ENCODE measurements at places on chromosomes 2 and 18.

GRCh38 chr2:95005726-95006125 is 19.8 kb upstream of the MAL start:
- no peak for DNase-seq

DNA sequence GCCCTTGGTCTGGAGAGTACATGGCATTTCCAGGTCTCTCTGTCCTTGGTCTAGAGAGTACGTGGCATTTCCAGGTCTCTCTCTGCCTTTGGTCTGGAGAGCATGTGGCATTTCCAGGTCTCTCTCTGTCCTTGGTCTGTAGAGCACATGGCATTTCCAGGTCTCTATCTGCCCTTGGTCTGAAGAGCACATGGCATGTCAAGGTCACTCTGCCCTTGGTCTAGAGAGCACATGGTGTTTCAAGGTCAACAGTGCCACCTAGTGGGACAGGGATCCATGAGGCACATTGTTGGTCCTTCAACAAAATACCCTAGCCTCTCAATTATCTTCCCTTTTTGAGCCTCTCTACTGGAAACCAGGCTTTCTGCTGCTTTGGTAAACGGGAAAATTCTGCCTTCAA is 250.2 kb downstream of the OTX1 start:
- DNase-seq = no peak

DNA sequence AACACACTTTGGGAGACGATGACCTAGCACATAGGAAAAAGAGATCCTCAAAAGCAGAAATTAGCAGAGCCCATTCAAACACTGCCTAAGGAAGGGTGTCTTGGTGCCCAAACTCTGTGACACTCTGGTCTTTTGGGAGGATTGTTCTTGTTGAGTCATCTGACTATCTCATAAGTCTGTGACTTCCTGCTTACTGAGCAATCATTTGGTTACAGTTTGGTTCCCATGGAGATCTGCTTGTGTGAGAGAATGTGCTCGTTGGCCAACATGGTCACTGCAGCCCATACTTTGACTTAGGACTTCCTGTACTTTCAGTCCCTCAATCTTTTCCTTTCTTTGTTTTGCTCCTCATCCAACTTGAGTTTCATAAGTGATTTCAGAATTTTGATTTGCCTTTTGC is 602.9 kb downstream of the NYAP2 start:
- peak; percentile 82 for DNase-seq

GRCh38 chr18:6509417-6509816 is 94.7 kb upstream of the L3MBTL4 start:
- DNase-seq = no peak

DNA sequence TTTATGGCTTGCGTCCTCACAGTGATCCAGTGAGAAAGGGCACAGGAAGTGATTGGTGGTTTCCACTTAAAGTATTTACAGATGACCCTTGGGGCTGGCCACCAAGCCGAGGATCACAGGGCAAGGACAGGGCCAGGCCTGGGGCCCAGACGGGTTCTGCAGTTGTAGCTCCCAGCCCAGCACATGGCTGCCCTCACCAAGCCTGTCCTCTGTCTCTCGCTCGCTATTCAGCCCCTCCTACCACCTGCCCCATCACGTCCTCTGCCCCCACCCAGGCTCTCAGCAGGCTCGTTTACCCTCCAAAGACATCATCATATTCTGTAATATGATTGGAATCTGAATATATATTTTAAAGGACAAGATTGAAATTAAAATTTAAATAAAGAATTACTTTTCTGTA is 246.0 kb downstream of the KLHL29 start:
- no peak for DNase-seq

DNA sequence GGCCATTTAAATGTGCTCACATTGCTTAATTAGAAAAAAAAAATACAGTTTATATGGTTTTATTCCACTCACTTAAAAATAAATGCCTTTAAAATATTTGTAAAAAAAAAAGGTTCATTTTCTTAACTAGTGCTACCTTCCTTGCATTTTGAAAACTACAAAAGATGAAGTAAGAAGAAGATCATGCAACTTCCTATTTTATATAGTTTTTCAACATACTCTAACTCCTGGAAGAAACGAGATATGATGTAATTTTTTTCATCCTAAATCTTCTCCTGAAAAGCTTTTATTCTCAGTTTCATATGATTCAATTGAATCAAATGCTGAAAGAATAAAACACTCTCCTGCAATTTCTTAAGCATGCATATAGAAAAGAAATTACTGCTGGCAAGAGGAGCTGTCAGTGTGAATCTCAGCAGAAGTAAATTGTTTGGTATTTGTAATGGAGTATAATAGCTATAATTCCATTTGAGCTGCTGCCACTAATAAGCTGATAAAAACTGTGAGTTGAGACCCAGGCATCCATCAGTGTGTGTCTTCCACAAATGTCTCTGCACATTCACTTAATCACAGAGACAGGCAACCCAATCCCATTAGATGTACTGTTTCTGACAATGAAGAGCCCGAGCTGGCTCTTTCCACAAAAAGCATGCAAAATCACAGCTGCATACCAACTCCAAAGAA is 3.7 kb downstream of the FTCDNL1 start:
- no peak for DNase-seq

- no peak for DNase-seq
Measured at GRCh38 chr2:182182436-182182835, 196.8 kb downstream of the PPP1R1C start.

GRCh38 chr2:215437614-215438013 is 1.7 kb upstream of the FN1 start:
- DNase-seq = peak; percentile 38

- peak; percentile 41 for DNase-seq
Measured at GRCh38 chr2:154125891-154126290, 254.2 kb downstream of the GALNT13 start.

- no peak for DNase-seq
Measured at GRCh38 chr2:237307474-237307873, 106.5 kb downstream of the COL6A3 start.

GRCh38 chr2:84830095-84830494 is 50.8 kb downstream of the TRABD2A start:
- no peak for DNase-seq

- DNase-seq = no peak
Measured at GRCh38 chr18:21571772-21572171, 28.7 kb downstream of the ESCO1 start.

- DNase-seq = peak; percentile 37
Measured at GRCh38 chr2:45585267-45585861, 25.7 kb downstream of the SRBD1 start.

DNA sequence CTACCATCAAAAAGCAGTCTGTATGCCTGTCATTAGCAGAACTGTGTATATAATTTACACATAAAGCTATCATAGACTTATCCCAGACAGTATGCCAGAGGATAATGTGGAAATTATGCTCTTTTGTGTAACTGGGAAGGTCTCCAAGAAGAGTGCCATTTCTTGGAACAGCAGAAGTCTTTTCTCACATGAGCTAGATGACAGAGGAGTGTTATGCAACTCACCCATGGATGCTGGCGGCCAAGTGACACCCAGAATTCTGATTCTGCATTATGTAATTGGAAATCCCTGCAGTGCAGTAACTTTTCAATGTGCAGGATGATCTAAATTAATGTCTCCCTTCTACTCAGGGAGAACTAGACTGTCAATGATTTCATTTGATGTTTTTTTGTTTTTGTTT is 160.0 kb downstream of the UBE2E3 start:
- DNase-seq = peak; percentile 29

DNA sequence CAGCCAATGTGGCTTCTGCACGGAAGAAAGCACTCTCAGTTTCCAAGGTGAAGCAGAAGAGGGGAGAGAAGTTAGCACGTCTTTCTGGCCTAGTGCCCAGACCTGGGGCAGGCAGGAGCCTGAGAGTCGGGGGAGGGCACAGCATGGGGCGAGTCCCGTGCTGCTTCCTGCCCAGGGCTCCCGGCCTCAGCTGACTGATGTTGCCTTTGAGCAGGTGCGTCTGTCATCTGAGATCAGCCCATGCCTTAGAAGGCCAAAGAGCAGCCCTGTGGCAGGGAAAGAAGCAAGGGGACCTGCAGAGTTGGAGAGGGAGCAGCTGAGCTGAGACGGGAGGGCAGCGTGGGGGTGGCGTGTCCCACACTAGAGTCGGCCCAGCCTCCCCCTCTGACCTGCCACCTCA is 3.3 kb downstream of the KCNIP3 start:
- no peak for DNase-seq

GRCh38 chr18:67417864-67418523 is 98.5 kb downstream of the DSEL start:
- DNase-seq = peak; percentile 66

DNA sequence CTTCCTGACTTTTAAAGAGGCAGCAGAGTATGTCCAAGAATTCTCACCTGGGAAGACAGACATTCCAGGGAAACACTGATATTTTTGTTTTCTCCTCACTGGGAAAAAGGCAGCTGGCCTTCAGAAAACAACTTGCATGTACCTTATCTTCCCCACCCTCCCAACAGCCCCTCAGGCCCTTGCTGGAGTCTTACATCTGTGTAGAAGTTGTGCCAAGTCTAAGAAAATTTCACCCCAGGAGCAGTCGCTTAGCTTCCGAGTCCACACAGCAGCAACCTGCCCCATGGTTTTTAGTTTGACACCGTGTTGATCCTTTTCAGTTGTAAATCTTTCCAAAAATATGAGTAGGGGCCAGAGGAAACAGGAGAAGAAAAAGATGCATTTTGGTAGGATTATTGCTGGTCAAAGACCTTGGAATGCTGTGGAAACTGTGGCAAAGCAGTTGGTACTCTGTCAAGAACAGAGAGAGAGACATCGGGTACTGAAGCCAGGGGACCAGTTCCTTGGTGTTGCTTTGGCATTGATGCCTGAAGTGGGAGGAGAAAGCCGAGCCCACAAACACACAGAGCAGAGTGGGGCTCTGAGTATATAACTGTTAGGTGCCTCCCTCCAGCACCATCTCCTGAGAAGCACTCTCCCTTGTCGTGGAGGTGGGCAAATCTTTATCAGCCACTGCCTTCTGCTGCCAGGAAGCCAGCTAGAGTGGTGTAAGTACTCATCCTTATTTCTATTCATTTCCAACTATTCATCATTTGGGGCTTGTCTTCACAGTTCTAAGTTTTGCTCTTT is at the start of gene SLC14A1:
TSS of gene SLC14A1 (plus strand) at position 615 of the 789 bp plus-strand sequence. CDS start 6,140 bp downstream, outside the sequence.
- no peak for DNase-seq

DNA sequence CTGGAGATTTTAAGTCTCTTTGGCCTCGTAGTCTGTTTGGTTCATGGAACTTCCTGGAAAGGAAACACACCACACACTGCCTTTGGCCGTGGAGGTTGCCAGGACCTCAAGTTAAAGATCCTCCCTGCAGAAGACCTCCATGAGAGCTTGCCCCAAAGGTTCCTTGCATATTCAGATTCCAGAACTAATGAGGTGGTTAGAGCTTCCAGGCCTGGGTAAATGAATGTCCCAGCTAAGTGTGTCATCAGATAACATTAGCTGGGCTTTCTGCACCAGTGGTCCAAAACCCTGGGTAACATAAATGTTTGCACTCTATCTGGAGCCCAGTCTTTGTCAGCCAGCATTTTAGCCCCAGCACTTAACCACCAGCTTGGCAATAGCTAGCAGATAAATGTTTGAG is 122.1 kb upstream of the EML6 start:
- DNase-seq = no peak

GRCh38 chr2:168363347-168364092 is 92.6 kb upstream of the CERS6 start:
- DNase-seq = no peak

All from fibroblast of lung (primary cell).